ENCODE measurements at places on chromosomes 5 and 9. TPM values are rescaled to one million over a fixed set of nuclear protein-coding genes. Genes with fewer than 3 reads are reported as not detected.

GRCh38 chr9:22060831-22061383 is 51.8 kb upstream of the CDKN2B start:
- no peaks in the 10 kb centered on the region for H3K4me1 ChIP-seq
- no peak overlapping the region for H3K27ac ChIP-seq
- DNase-seq = no peak
- H3K27me3 ChIP-seq = no peaks in the 10 kb centered on the region
- no peaks in the 10 kb centered on the region for H3K36me3 ChIP-seq
- no peak overlapping the region for H3K4me3 ChIP-seq

GRCh38 chr9:122695696-122696095 is 20.8 kb downstream of the OR1L3 start:
- no peak for DNase-seq
- no peaks in the 10 kb centered on the region for H3K4me1 ChIP-seq
- H3K36me3 ChIP-seq = no peaks in the 10 kb centered on the region
- H3K4me3 ChIP-seq = no peak overlapping the region
- no peaks in the 10 kb centered on the region for H3K27me3 ChIP-seq

DNA sequence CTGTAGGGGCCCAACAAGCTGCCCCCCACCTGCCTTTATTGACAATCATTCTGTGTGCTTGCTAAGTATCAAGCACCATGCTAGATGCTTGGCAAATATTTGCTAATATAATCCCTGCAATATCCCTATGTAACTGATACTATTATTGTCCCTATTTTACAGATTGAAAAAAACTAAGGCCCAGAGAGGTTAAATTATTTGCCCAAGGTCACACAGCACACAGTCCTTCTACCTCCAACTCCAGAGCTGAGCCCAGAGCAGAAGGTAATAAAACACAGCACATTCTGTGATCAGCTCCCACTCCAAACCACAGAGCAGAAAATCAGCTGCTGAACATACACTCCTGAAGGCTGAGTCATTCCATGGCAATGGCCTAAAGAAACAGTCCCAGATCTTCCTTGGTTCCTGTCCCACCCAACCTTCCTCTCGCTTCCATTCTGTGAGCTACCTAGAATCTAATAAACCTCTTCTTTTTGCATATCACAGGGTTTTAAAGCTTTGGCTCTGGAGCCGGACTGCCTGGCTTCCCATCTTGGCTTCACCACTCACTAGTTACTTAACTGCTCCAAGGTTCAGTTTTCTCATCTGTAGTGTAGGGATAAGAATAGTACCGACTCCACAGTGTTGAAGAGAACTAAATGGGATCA is 66.7 kb upstream of the ADRA1B start:
- DNase-seq = no peak
- H3K4me1 ChIP-seq = no peaks in the 10 kb centered on the region
- H3K27me3 ChIP-seq = no peaks in the 10 kb centered on the region
- H3K4me3 ChIP-seq = no peak overlapping the region
- H3K27ac ChIP-seq = no peak overlapping the region

- H3K4me1 ChIP-seq = peaks cover 20% of the 10 kb centered on the region
- no peaks in the 10 kb centered on the region for H3K27me3 ChIP-seq
- DNase-seq = no peak
- H3K27ac ChIP-seq = no peak overlapping the region
These were observed 27.2 kb downstream of the FBXW2 start for GRCh38 chr9:120765910-120766425.

- peaks cover 12% of the 10 kb centered on the region for H3K27me3 ChIP-seq
- H3K4me1 ChIP-seq = peaks cover 7% of the 10 kb centered on the region
- no peak for DNase-seq
- no peak overlapping the region for H3K27ac ChIP-seq
- no peaks in the 10 kb centered on the region for H3K36me3 ChIP-seq
These were observed 95.9 kb upstream of the TNC start for GRCh38 chr9:115213818-115214334.

GRCh38 chr9:126611592-126612325 is 2.0 kb upstream of the LMX1B start:
- H3K27ac ChIP-seq = peak overlapping the region; percentile 23
- H3K27me3 ChIP-seq = peaks cover 93% of the 10 kb centered on the region
- peak overlapping the region; percentile 64 for H3K4me3 ChIP-seq
- no peaks in the 10 kb centered on the region for H3K36me3 ChIP-seq
- H3K4me1 ChIP-seq = peaks cover 51% of the 10 kb centered on the region

DNA sequence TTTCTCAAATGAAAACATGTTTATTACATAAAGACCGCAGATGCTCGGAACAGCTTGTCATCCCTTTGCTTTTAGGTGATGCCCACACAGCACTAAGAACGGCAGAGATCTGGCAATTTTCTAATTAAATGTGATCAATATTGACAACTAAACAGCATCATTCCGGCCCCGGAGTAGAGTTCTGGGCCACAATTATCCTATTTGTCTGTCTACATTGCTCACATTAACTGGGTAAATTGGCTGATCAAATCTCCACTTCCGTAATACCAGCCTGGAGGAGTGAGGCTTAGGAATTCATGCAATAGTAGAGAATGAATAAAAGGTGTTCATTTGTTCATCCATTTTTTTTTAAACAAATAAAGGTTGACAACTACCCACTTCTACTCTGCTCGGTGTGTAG is 245.1 kb upstream of the C9orf72 start:
- H3K36me3 ChIP-seq = no peaks in the 10 kb centered on the region
- H3K27me3 ChIP-seq = no peaks in the 10 kb centered on the region
- DNase-seq = no peak

- no peak for DNase-seq
- H3K27ac ChIP-seq = peak overlapping the region; percentile 83
- H3K4me3 ChIP-seq = peak overlapping the region; percentile 57
- H3K4me1 ChIP-seq = peaks cover 72% of the 10 kb centered on the region
These were observed 2.5 kb downstream of the PDCD1LG2 start for GRCh38 chr9:5512658-5513452.

GRCh38 chr5:10706326-10706725 is 54.7 kb downstream of the DAP start:
- H3K36me3 ChIP-seq = no peaks in the 10 kb centered on the region
- no peaks in the 10 kb centered on the region for H3K27me3 ChIP-seq
- H3K4me3 ChIP-seq = no peak overlapping the region

GRCh38 chr5:7897014-7897600 is 28.2 kb downstream of the MTRR start:
- no peaks in the 10 kb centered on the region for H3K27me3 ChIP-seq
- no peak for DNase-seq
- H3K4me3 ChIP-seq = no peak overlapping the region
- H3K27ac ChIP-seq = no peak overlapping the region

DNA sequence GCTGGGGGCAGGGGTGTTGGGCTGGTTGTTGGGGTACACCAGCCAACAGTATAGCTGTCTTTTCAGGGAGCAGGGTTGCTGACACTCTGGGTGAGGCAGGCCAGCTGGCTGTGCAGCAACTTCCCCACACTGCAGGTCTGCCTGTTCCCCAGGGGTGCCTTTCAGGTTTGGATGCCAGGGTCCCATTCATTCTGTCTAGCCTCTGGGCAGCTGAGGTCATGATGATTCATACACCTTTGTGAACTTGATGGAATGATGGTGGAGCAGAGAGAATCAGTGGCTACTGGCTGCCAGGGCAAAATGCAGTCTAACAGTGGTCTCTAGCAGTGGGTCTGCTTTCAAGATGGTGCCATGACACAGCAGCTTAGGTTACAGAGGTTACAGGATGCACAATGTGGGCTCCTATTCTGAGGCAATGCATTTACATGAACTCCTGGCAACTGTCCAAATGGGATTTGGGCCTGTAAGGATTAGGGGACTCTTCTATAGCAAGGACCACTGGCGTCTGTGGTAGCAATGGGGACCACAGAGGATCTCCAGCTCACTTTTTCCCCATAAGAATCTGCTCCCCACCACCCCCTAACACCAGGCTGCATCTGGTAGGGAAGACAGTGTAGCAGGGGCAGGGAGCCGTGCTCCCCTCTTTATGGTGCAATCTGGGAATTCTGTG is 103.7 kb downstream of the FEM1C start:
- H3K36me3 ChIP-seq = no peaks in the 10 kb centered on the region
- H3K27ac ChIP-seq = no peak overlapping the region
- H3K4me3 ChIP-seq = no peak overlapping the region
- H3K4me1 ChIP-seq = peaks cover 5% of the 10 kb centered on the region
- H3K27me3 ChIP-seq = no peaks in the 10 kb centered on the region

DNA sequence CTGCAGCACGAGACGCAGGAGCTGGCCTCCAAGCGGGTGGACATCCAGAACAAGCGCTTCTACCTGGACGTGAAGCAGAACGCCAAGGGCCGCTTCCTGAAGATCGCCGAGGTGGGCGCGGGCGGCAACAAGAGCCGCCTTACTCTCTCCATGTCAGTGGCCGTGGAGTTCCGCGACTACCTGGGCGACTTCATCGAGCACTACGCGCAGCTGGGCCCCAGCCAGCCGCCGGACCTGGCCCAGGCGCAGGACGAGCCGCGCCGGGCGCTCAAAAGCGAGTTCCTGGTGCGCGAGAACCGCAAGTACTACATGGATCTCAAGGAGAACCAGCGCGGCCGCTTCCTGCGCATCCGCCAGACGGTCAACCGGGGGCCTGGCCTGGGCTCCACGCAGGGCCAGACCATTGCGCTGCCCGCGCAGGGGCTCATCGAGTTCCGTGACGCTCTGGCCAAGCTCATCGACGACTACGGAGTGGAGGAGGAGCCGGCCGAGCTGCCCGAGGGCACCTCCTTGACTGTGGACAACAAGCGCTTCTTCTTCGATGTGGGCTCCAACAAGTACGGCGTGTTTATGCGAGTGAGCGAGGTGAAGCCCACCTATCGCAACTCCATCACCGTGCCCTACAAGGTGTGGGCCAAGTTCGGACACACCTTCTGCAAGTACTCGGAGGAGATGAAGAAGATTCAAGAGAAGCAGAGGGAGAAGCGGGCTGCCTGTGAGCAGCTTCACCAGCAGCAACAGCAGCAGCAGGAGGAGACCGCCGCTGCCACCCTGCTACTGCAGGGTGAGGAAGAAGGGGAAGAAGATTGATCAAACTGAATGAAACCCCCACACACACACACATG is 654 bp downstream of the PURA start:
- no peaks in the 10 kb centered on the region for H3K27me3 ChIP-seq
- peak overlapping the region; percentile 81 for H3K4me3 ChIP-seq
- no peaks in the 10 kb centered on the region for H3K36me3 ChIP-seq
- H3K4me1 ChIP-seq = peaks cover 84% of the 10 kb centered on the region

The RNF183 gene
- total RNA-seq = not detected

DNA sequence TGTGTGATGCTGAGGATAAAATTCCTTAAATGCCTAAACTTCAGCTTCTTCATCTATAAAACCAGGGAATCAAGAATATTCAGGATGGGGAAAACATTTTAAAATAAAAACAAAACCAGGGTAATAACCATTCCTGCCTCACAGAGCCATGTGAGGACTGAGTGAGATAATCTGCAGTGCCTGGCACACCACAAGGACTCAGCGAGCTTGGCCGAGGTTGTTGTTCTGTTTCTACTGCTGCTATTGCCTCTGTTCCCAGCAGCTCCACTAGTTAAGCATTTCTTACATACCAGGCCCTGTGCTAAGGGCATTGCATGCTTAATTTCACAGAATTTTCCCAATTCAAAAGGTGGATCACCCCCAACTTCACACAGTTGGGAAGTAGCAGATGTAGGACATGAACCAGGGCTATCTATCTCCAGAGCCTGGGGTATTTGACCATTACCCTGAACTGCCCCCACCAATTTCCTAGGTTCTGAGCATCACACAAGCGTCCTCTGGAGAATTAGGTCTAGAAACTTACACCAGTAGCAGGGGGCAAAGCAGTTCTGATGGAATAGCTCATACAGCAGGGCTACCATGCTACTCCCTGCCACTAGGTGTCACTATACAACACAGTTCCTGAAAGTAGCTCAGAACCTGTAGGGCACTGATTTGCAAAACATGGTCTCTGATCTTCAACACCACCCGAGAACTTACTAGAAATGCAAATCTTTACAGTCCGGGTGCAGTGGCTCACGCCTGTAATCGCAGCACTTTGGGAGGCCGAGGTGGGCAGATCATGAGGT is 74.3 kb downstream of the LRSAM1 start:
- DNase-seq = no peak
- H3K36me3 ChIP-seq = peaks cover 42% of the 10 kb centered on the region
- peaks cover 94% of the 10 kb centered on the region for H3K4me1 ChIP-seq
- no peak overlapping the region for H3K4me3 ChIP-seq
- peak overlapping the region; percentile 95 for H3K27ac ChIP-seq

The GFI1B gene
- total RNA-seq = 0.27 TPM

DNA sequence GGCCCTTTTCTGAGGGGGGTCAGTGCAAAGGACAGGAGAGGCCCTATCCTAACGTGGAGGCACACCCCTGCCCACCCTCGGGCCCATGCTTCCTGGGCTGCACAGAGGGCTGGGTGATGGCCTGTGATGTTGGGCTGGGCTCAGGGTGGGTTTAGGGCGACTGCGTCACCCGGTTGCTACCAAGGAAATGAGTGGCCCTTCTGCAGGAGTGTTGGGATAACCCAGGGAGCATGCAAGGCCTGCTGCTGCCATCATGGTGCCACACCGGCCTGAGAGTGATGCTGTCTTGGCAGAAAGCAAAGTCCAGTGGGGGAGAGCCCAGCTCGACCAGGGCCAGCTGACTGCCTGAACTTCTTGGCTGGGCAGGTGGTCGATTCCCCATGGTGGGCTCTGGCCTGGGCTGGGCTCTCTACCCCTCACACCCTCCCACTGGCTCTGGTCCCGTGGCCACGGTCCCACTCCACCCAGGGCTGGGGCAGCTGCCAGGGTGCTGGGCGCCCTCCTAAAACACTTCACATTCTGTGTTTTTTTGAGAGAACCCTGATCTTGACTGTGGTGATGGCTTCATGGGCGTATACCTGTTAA is 21.5 kb upstream of the MRNIP start:
- H3K27ac ChIP-seq = no peak overlapping the region
- H3K36me3 ChIP-seq = peaks cover 81% of the 10 kb centered on the region
- DNase-seq = no peak
- no peak overlapping the region for H3K4me3 ChIP-seq

DNA sequence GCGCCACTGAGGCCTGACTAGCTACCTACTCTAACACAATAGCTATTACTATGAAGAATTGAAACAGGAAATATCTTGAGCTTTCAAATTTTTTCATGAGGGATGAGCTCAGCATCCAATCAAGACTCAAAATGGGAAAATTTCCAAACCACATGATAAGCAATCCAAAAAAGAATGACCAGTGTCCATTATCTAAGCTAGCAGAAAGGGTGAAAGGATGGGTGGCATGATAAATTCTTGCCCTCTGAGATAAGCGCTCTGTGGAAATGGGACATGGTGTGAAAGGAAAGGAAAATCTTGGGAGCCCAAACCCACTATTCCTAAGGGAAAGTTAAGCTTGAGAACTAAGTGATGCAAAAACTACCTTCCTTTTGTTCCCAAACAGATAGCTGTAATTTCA is 170.2 kb upstream of the NREP start:
- H3K27me3 ChIP-seq = no peaks in the 10 kb centered on the region
- no peaks in the 10 kb centered on the region for H3K36me3 ChIP-seq
- peaks cover 2% of the 10 kb centered on the region for H3K4me1 ChIP-seq
- no peak overlapping the region for H3K4me3 ChIP-seq
- DNase-seq = no peak
- H3K27ac ChIP-seq = no peak overlapping the region

DNA sequence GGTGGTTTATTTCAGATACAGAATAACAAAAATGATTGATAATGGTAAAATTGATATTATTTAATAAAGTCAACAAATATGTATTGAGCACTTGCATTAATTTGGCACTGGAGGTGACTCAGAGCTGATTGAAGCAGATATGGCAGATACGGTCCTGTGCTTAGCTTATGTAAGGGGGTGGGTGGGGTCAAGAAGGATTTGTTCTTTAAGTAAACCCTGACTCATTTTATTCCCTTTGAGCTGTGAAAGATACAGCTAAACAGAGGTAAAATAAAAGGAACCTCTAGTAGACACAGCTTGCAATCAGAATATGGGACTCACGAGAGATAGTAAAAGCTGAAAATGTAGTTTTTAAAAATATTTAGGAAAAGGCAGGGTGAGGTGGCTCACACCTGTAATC is 201.3 kb upstream of the CLINT1 start:
- no peaks in the 10 kb centered on the region for H3K4me1 ChIP-seq
- no peak overlapping the region for H3K27ac ChIP-seq
- no peak overlapping the region for H3K4me3 ChIP-seq
- no peak for DNase-seq
- peaks cover 17% of the 10 kb centered on the region for H3K27me3 ChIP-seq
- no peaks in the 10 kb centered on the region for H3K36me3 ChIP-seq

Data from left ventricle myocardium inferior (tissue), 1 donor.